ENCODE measurements at places on chromosomes 1 and 21.
A peak's percentile ranks its signal among the peaks of the same experiment; 100 is the strongest.

DNA sequence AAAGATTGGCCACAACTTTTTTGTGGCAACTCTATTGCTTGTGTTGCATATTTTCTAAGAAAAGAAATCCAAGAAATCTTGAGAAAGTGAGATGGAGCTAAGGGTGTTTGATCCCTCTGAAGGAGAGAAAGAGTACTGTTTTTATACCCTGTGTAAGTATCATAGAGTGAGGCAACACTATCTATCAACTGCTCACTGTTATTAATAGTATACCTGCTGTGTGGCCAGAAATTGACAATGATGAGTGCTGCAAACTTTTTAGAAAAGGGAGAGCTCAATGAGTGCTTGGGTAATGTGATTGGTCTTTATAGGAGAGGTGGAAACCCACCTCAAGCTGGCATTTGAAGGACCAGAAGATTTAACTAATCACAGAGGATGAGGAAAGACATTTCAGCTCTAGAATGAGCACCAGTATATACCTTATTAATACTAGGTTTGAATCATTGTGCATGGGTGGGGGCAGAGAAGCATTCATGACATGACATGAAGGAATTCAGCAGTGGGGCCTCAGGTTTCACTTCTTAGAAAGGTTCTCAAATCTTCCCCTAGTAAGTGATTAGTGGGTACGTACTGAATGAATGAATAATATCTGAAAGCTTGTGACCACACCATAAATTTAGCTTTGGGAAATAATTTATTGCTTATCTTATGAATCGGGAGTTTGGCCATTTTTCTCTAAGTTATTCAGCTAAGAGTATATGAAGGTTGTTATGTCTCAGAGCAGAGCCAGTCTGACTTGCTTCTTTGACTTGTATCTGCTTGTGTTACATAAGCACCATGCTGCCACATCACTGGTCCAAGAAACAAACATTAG, 169.2 kb upstream of the SGIP1 start:
- DNase-seq = no peak

DNA sequence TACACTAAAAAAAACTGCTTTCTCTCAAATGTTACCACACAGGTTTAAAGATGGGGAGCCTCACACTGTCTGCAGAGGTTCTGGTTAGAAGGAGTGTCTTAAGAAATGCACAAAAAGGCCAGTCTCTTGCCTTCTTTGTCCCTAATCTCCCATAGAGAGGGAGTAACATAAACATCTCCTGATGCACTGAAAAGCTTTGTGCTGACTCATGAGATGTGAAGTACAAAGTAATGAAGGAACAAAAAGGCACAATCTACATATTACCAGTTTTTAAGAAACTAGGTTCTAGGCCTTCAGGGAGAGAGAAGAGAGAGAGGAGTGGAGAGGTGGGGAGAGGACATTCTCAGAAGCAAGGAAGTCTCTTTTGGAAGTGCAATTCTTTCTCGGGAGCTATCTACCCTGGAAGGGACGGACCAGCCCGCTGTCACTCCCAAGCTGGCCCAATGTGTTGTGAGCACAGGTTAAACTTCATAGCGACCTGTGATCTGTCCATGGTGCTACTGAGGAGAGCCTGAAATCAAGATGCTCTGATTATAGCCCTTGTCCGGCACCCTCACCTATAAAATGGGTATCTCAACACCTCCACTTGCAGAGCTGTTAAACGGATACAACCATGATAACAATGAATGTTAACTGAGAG, 458.1 kb downstream of the DISC1 start:
- peak; percentile 1 for DNase-seq

DNA sequence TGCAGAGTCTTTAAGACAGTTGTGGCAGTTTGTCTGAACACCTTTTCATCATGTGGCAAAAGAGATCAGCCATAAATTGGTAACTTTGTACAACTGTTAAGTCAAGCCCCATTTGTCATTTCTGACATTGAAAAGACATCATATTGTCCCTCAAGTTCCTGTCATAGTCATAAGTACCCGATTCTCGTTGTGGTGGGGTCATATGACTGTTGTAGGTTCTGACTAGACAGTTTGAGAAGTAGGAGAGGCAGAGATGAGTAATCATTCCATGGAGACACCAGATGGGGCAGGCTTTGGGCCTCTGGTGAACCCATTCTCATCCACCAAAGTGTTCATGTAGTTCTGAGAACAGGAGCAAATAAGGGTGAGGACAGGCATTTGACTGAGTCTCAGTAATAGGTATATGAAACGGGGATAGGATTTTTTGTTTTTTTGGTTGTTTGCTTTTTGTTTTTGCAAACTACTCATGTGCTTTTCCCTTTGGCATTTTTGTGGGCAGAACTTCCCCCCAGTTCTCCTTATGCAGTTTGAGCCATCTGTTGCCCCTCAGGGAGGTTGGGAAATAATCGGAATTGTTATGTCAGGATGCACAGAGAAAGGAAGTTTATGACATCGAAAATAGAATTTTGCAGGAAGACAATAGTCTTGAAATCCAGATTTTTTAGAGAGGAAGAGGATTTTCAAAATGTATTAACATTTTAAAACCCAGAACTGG, 86.9 kb upstream of the KCNE2 start:
- no peak for DNase-seq

GRCh38 chr1:208691012-208691411, 446.8 kb upstream of the PLXNA2 start:
- DNase-seq = no peak

- peak; percentile 84 for DNase-seq
These were observed 28.5 kb upstream of the DR1 start for GRCh38 chr1:93317207-93317606.

Data from KBM-7 (cell line).